Activated T-helper 1 cell treated with anti-CD3 and anti-CD28 coated beads, Interleukin-12 subunit alpha, Interleukin-12 subunit beta, Interleukin-2, Interleukin-4 antibody, amounts not matched to agents 30 ng/mL and 10 ng/mL and 1 ng/mL, durations not matched to agents 14 hours and 24 hours and 36 hours (primary cell): ENCODE measurements at places on chromosomes 5 and 9. TPM values are rescaled to one million over a fixed set of nuclear protein-coding genes. Genes with fewer than 3 reads are reported as not detected.
A peak's percentile ranks its signal among the peaks of the same experiment; 100 is the strongest.

- no peaks in the 10 kb centered on the region for H3K27me3 ChIP-seq
- DNase-seq: no peak
- H3K36me3 ChIP-seq: peaks cover 3% of the 10 kb centered on the region
- no peak overlapping the region for H3K4me3 ChIP-seq
Measured at GRCh38 chr9:121289026-121289771, 21.2 kb downstream of the GSN start.

DNA sequence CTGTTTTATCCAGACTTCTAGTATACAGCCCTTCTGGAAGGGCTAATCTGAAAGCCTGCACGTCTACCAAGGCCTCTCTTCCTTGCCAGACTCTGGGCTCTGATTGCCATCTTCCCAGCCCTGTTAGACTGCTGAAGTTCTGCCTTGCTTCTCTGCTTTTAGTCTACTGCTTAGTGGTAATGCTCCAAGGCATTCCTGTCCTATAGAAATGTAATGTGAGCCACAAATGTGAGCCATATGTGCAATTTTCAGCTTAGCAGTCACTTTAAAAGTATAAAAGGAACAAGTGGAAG lies 32.1 kb downstream of the WNK2 start:
- peaks cover 4% of the 10 kb centered on the region for H3K27me3 ChIP-seq
- no peak overlapping the region for H3K4me3 ChIP-seq
- H3K36me3 ChIP-seq: no peaks in the 10 kb centered on the region
- DNase-seq: no peak

GRCh38 chr5:155389498-155389897 lies 375.9 kb downstream of the KIF4B start:
- no peaks in the 10 kb centered on the region for H3K36me3 ChIP-seq
- no peak overlapping the region for H3K27ac ChIP-seq
- no peaks in the 10 kb centered on the region for H3K27me3 ChIP-seq
- DNase-seq: no peak

DNA sequence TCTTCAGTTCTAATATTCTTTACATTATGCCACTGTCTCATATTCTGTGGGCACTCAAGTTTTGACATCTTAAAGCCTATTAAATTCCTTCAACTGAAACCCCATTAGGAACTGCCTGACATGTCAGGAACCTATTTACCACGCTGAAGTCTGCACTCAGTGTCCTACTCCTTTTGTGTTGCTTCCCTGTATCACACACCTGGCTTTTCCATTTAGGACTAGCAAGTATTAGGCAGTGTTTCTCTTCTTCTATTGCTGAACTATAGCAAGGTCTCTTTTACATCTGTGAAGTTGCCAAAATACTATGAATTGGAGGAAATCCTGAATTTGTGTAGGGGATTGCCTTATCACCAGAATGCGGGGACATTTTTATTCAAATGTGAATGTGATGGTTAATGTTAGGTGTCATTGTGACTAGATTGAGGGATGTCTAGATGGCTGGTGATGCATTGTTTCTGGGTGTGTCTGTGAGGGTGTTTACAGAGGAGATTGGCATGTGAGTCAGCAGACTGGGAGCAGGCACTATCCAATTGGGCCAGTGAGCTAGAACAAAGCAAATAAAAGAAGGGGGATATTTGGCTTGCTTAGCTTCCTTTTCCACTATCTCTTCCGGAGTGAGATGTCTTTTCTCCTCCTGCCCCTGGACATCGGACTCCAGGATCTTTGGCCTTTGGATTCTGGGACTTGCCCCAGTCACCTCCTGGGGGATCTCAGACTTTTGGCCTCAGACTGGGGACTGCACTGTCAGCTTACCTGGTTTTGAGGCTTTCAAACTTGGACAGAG lies 21.2 kb upstream of the VCAN start:
- no peak for DNase-seq
- no peak overlapping the region for H3K4me3 ChIP-seq
- H3K27ac ChIP-seq: no peak overlapping the region
- H3K4me1 ChIP-seq: no peaks in the 10 kb centered on the region
- peaks cover 5% of the 10 kb centered on the region for H3K27me3 ChIP-seq
- no peaks in the 10 kb centered on the region for H3K36me3 ChIP-seq

DNA sequence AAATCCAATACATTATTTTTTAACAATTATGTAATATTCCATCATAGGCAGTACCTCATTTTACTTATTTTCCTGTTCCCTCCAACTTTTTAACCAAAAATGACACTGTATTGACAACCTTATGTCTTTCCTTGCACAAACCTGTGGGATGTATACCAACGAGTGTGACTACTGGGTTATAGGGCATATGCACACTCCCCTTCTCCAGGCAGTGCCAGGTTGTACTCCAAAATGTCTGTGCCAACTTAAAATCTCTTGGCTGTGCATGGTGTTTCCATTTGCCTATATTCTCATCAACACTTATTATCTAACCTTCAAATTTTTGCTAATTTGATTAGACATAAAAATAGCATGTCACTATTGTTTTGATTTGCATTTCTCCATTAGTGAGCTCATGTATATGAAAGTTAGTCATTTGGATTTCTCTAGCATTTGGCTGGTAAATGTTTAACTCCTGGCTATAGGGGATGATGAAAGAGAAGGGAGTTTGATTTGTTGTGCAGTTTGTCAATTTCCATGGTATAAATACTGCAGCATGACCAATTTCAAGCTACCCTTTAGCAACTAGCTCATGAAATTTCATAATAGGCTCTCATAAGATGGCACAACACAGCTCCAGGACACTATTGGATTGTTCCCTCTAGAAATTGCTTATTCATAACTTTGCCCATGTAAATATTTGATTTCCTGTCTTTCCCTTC lies 129.9 kb downstream of the BAAT start:
- no peaks in the 10 kb centered on the region for H3K4me1 ChIP-seq
- H3K36me3 ChIP-seq: no peaks in the 10 kb centered on the region
- no peak for DNase-seq
- H3K4me3 ChIP-seq: no peak overlapping the region
- no peak overlapping the region for H3K27ac ChIP-seq

GRCh38 chr9:133042676-133043075 lies 11.9 kb downstream of the GTF3C5 start:
- H3K4me3 ChIP-seq: no peak overlapping the region
- peaks cover 22% of the 10 kb centered on the region for H3K36me3 ChIP-seq
- H3K27ac ChIP-seq: no peak overlapping the region
- H3K4me1 ChIP-seq: peaks cover 6% of the 10 kb centered on the region
- DNase-seq: no peak

GRCh38 chr5:144108131-144108530 lies 62.3 kb downstream of the YIPF5 start:
- H3K36me3 ChIP-seq: no peaks in the 10 kb centered on the region
- H3K4me3 ChIP-seq: no peak overlapping the region
- no peaks in the 10 kb centered on the region for H3K4me1 ChIP-seq
- peaks cover 14% of the 10 kb centered on the region for H3K27me3 ChIP-seq
- no peak overlapping the region for H3K27ac ChIP-seq

DNA sequence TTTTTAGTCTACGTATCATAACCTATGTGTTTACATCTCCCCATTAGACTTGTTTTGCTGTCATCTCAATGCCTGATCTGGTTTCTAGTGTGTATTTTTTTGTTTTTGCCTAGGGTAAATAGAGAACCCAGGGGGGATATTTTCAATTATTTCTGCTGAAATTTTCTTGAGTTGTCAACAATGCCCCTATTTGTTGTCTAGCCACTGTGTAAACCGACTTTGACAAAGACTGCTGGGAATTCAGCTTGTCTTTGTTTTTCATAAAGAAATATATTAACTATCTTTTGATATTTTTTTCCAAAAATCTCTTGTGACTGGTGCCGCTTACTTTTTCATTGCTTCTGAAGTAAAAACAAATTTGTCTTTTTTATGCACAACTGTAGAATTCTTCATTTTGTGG lies 28.1 kb downstream of the MACIR start:
- DNase-seq: no peak
- H3K27ac ChIP-seq: no peak overlapping the region
- no peaks in the 10 kb centered on the region for H3K36me3 ChIP-seq
- no peaks in the 10 kb centered on the region for H3K27me3 ChIP-seq
- H3K4me3 ChIP-seq: no peak overlapping the region

- peaks cover 6% of the 10 kb centered on the region for H3K4me1 ChIP-seq
- peaks cover 26% of the 10 kb centered on the region for H3K27me3 ChIP-seq
- no peak overlapping the region for H3K27ac ChIP-seq
- H3K36me3 ChIP-seq: no peaks in the 10 kb centered on the region
- DNase-seq: no peak
Measured at GRCh38 chr9:126939821-126940221, 25.2 kb downstream of the RALGPS1 start.

GRCh38 chr9:136867917-136868316 lies 1.8 kb upstream of the EDF1 start:
- H3K27ac ChIP-seq: peak overlapping the region; percentile 55
- H3K36me3 ChIP-seq: peaks cover 13% of the 10 kb centered on the region
- H3K4me1 ChIP-seq: peaks cover 10% of the 10 kb centered on the region
- no peaks in the 10 kb centered on the region for H3K27me3 ChIP-seq

GRCh38 chr5:96017951-96018350 lies 56.3 kb upstream of the ELL2 start:
- H3K27ac ChIP-seq: no peak overlapping the region
- H3K4me3 ChIP-seq: no peak overlapping the region
- no peaks in the 10 kb centered on the region for H3K36me3 ChIP-seq
- DNase-seq: no peak
- H3K4me1 ChIP-seq: peaks cover 8% of the 10 kb centered on the region

- H3K4me1 ChIP-seq: no peaks in the 10 kb centered on the region
- no peak for DNase-seq
- H3K27ac ChIP-seq: no peak overlapping the region
- no peaks in the 10 kb centered on the region for H3K36me3 ChIP-seq
- no peak overlapping the region for H3K4me3 ChIP-seq
Measured at GRCh38 chr5:83368319-83368718, 103.2 kb upstream of the VCAN start.

- no peaks in the 10 kb centered on the region for H3K4me1 ChIP-seq
- no peak overlapping the region for H3K4me3 ChIP-seq
- no peaks in the 10 kb centered on the region for H3K36me3 ChIP-seq
Measured at GRCh38 chr5:164012371-164012770, 507.0 kb downstream of the MAT2B start.

- H3K4me1 ChIP-seq: peaks cover 22% of the 10 kb centered on the region
- no peak overlapping the region for H3K4me3 ChIP-seq
- no peaks in the 10 kb centered on the region for H3K36me3 ChIP-seq
- H3K27ac ChIP-seq: no peak overlapping the region
- DNase-seq: no peak
- peaks cover 29% of the 10 kb centered on the region for H3K27me3 ChIP-seq
Measured at GRCh38 chr5:172699423-172699822, 58.4 kb downstream of the NEURL1B start.

DNA sequence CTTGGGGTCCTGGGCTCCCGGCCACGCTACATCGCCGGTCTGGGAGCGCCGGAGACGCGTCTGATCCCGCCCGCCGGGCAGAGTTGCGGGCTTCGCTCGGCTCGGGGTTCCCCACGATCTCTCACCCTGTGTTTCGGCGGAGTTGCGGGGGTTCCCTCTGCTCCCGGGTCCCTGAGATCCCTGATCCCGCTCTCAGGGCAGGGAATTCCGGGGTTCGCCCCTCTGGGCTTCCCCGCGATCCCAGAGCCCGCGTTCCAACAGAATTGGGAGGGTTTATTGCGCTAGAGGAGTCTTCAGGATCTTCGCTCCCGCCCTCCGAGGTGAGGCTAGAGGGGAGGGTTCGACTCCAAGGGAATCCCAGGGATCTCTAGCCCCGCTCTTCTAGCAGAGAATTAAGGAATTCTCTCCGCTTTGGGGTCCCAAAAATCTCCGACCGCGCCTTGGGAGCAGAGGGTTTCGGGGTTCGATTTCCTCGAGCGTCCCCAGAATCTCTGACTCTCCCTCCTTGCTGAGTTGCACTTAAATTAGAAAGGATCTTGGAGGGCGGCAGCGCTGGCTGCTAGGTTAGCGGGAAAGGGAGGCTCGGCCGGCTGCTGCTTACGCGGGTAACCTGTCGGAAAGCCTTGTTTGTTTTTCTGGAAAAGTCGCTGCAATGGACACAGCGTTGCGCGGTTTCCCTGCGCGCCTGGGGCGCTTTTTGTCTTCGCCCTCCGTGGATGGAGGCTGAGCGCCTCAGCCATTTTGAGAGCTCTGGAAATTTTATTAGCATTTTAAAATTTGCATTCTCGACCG lies 1.3 kb downstream of the DMRT1 start:
- H3K27ac ChIP-seq: no peak overlapping the region
- no peak overlapping the region for H3K4me3 ChIP-seq
- H3K4me1 ChIP-seq: peaks cover 4% of the 10 kb centered on the region
- H3K27me3 ChIP-seq: peaks cover 48% of the 10 kb centered on the region

DNA sequence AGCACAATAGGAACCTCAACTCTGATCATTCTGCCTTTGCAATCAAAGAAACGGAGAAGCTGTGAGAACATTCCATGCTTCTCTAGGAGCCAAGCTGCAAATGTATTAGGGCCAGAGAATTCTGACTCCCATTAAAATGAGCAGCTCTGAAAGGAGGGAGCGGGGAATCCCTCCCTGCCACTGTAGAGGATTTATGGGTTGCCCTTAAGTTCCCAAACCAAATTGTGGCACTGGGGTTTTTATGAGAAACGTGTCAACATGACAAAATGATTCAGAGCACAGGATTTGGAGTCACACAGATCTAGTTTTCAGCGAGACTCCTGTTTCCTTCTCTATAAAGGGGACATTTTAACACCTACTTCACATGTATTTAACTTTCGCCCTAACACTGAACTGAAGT lies 1.8 kb downstream of the IL6ST start:
- peaks cover 80% of the 10 kb centered on the region for H3K4me1 ChIP-seq
- no peak for DNase-seq
- peaks cover 19% of the 10 kb centered on the region for H3K36me3 ChIP-seq
- peak overlapping the region; percentile 95 for H3K27ac ChIP-seq
- H3K4me3 ChIP-seq: peak overlapping the region; percentile 95

DNA sequence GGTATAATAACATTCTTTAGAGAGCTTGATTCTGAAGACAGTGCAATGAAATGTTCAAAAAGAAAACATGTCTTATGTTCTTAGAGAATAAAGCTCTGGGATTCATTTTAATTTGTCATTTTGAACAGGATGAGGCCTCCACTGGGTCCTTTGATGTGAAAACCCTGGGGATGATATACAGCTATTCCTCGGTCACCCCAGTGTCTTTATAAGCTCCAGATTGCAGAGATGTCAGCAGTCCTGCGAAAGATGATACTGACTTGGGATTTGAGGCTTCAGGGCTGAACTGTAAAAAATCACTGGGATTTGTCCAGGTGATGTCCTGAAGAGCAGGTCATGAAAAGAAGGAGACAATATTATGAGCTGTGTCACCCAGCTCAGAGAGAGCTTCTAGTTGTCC lies 529.7 kb upstream of the ZNF608 start:
- no peak overlapping the region for H3K4me3 ChIP-seq
- DNase-seq: no peak
- no peaks in the 10 kb centered on the region for H3K36me3 ChIP-seq
- no peak overlapping the region for H3K27ac ChIP-seq
- H3K27me3 ChIP-seq: no peaks in the 10 kb centered on the region

FAM153A gene
- 6.3 and 6.5 TPM in 2 replicates for total RNA-seq

SAP30L gene
- total RNA-seq: 37.5 and 44.4 TPM in 2 replicates

IRX2 gene
- total RNA-seq: not detected in 2 replicates

HMMR gene
- 25.5 and 26.8 TPM in 2 replicates for total RNA-seq

CCDC183 gene
- 0.52 TPM in 1 of 2 replicates, not detected in the other for total RNA-seq
